Putamen (tissue), 1 donor: ENCODE measurements at places on chromosomes 3 and 15.

- no peak for DNase-seq
Observed at GRCh38 chr15:66622591-66623022, 56.8 kb upstream of the LCTL start.

DNA sequence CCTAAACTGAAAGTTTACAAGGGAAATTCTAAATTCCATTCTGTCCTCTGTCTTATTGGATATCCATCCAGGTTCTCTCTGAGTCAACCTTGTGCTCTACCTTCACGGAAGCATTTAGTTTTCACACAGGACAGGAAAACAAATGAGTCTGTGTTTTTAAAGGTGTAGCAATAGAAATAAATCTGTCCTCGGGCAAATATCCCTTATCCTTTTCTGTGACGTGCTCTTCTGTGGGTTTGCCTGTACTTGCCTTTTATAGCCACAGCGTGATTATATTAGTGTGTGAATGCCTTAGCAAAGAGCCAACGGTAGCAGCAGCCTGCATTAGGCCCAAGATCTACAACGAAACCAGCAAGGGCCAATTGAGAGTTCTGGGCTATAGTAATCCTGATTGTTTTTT lies 127.2 kb upstream of the PLSCR5 start:
- DNase-seq: no peak

GRCh38 chr3:34183114-34183513 lies 384.7 kb downstream of the PDCD6IP start:
- no peak for DNase-seq

- no peak for DNase-seq
Observed at GRCh38 chr3:99909714-99910495, 92.2 kb downstream of the CMSS1 start.

DNA sequence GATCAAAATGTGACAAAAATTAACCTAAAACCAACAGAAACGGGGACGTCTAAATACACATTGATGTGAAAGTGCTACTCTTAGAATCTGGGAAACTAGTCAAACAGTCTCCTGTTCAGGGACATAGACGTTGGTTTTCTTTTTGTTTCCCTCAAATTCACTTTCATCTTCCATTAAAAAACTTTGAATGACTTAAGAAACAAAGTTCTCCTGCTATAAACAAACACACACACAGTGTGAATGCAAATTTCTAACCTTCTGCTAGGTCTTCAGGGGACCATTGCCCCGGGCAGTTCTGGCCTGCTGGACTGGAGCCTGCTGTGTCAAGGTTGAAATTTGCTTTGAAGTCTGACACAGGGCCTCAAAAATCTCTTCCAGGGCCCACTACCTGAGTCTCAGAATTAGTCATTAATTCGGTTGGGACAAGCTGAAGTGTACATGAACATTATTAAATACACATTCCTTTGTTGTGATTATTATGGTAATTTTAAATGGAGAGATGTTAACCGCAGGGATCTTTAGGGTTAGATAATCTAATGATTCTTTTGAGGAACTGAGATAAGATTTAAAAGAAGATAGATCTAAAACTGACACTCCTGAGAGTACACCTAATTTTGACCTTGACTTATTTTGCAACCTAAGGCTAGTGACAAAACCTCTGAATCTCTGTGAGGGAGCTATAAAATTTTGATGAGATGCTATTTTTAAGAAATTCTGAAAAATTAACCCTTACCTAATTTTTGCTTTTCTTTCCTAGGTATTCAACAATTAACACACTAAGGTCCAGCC lies 1260.4 kb downstream of the ROBO1 start:
- DNase-seq: no peak

- no peak for DNase-seq
Observed at GRCh38 chr3:29977360-29977759, 629.0 kb upstream of the TGFBR2 start.

GRCh38 chr3:76024640-76025039 lies 239.3 kb upstream of the ZNF717 start:
- no peak for DNase-seq

DNA sequence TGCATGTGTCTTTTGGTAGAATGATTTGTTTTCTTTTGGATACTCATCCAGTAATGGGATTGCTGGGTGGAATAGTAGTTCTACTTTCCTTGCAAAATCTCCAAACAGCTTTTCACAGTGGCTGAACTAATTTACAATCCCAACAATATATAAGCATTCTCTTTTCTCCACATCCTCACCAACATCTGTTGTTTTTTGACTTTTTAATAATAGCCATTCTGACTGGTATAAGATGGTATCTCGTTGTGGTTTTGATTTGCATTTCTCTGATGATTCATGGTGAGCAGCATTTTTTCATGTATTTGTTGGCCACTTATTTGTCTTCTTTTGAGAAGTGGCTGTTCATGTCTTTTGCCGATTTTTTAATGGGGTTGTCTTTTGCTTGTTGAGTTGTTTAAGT lies 55.8 kb downstream of the ST8SIA2 start:
- DNase-seq: no peak

DNA sequence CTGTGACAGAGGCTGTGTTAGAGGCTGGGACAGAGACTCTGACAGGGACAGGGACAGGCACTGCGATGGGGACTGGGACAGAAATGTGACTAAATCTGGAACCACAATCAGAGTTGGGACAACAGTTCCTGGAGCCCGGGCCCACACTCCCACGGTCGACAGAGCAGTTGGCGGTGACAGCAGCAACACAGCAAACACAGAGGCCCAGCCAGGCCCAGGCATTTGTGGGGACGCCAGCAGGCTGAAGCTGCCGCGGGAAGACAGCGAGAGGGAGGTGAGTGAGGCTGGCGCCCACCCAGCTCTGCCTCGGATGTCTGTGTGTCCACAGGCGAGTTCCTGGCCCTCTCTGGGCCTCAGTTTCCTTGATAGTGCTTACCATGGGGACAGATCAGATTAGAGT lies 9.3 kb upstream of the HCN4 start:
- no peak for DNase-seq

DNA sequence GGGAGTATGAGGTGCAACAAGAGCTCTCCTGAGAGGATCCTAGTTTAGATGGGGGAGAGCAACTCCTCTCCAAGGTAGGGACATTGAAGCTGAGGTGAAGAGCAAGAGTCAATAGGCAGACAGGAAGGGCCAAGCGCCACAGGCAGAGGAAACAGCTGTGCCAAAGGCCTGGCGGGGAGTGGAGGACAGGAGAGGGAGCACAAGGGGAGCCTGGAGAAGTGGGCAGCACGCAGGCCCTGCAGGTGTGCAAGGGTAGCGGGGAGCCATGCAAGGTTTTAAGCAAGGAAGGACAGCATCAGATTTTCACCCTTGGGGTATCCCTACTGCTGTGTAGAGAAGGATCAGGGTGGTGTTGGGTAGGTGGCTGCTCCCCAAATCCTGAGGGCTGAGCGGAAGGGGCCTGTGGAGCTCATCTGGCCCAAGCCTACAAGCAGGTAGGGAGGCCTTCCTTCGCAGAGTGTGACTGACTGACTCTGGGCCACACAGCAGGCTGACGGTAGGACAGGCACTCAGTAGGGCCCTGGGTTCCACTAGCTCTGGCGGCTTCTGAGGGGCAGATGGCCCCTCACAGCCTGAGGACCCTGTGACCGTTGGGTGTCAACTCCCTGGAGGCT lies 13.3 kb downstream of the CHST13 start:
- no peak for DNase-seq

- no peak for DNase-seq
Observed at GRCh38 chr3:56048946-56049345, 419.3 kb downstream of the ERC2 start.

- DNase-seq: peak; percentile 60
Observed at GRCh38 chr15:67884514-67885174, 44.8 kb upstream of the RNU6-1 start.

DNA sequence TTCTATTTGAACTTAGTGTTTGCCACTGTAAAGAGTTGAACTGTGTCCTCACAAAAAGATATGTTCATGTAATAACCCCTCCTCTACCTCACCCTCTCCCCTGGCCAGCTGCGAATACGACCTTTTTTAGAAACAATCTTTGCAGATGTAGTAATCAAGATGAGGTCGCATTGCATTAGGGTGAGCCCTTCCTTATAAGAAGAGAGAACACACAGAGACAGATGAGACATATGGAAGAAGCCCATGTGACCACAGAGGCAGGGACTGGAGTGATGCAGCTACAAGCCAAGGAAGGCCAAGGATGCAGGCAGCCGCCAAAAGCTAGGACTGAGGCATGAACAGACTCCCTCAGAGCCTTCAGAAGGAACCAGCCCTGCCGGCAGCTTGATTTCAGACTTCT lies 27.6 kb downstream of the GPR176 start:
- DNase-seq: no peak

GRCh38 chr15:81183439-81183775 lies 13.3 kb upstream of the IL16 start:
- no peak for DNase-seq

- DNase-seq: no peak
Observed at GRCh38 chr3:58585994-58586393, 8.8 kb upstream of the FAM107A start.

- no peak for DNase-seq
Observed at GRCh38 chr3:120052225-120052624, 42.0 kb downstream of the GSK3B start.
